T-helper 2 cell treated with Interferon-gamma antibody and Interleukin-4, amounts not matched to agents 5 μg/mL and 100 μg/mL, for 36 hours (primary cell): ENCODE measurements at places on chromosomes 16 and 17.

DNA sequence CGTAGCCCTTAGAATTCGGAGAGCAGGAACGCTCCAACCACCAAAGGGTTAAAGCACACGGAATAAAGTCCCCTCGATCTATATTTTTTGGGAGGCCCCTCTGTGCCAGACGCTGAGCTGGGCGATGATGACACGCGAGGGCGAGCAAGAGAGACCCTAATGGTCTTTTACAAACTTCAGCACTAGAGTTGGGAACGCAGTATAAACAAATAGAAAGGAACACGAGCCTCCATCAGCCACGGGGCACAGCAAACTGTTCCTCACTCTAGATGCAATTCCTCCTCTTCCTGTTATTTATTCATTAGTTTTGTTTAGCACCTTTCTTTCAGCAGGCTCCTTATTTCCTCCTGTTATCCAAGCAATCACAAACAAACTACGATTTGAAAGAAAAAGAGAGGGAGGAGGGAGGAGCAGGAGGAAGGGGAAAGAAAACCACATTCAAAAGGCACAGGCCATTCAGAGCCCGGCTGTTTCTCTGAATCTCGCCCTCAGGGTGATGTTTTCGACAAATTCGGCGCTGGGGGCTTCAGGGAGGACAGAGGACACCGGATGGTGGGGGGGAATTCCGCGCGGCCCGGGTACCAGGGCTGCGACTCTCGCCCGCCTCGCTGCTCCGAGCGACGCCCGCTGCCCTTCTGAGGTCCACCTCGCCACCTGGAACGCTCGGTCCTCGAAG lies 1.6 kb downstream of the TOX3 start:
- H3K27me3 ChIP-seq, result peaks cover 39% of the 10 kb centered on the region
- no peak for DNase-seq
- H3K27ac ChIP-seq, result no peak overlapping the region
- H3K4me3 ChIP-seq, result no peak overlapping the region
- H3K36me3 ChIP-seq, result no peaks in the 10 kb centered on the region
- H3K4me1 ChIP-seq, result no peaks in the 10 kb centered on the region

- H3K4me1 ChIP-seq, result no peaks in the 10 kb centered on the region
- no peak for DNase-seq
- H3K27ac ChIP-seq, result no peak overlapping the region
Measured at GRCh38 chr17:1162116-1162855, 17.5 kb downstream of the ABR start.

GRCh38 chr17:80265205-80266068 lies 4.8 kb downstream of the RNF213 start:
- peak overlapping the region; percentile 100 for H3K4me3 ChIP-seq
- H3K27ac ChIP-seq, result peak overlapping the region; percentile 88
- peaks cover 31% of the 10 kb centered on the region for H3K4me1 ChIP-seq
- H3K27me3 ChIP-seq, result no peaks in the 10 kb centered on the region

- no peak overlapping the region for H3K27ac ChIP-seq
- no peak overlapping the region for H3K4me3 ChIP-seq
- DNase-seq, result no peak
- H3K27me3 ChIP-seq, result no peaks in the 10 kb centered on the region
- H3K36me3 ChIP-seq, result peaks cover 40% of the 10 kb centered on the region
Measured at GRCh38 chr17:80924807-80925610, 66.6 kb upstream of the CHMP6 start.

DNA sequence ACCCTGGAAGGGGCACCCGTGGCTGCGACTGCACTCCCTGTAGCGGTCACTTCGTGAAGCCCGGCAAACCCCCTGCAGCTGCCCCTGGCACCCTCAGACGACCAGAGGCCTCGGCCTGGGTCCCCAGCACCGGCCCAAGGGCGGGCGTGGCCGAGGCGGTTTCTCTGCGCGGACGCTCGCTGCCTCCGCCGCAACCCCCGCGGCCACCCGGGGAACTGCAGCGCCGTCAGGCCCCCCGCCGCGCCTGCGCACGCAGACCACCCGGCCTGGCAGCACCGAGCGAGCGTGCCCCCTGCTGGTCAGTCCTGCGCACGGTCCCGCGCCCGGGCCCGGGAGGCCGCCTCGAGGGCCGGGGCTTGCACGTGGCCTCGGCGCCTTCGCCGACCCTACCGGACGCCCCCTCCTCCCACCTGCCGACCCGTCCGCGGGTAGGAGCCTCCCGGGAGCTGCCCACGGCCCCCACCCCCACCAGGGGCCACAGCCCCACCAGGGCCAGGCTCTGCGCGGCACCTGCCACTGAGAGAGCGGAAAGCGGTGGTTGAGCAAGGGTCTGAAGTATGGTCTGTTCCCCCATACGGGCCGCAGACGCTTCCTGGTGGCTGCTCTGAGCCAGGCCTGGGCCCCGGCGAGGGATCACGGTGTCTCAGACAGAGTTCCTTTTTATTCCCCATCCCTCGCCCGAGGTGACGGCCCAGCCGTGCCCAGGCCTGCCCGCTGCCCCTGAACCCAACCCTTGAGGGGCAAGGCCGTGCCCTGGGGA lies 11.5 kb upstream of the HS3ST6 start:
- H3K27me3 ChIP-seq, result peaks cover 5% of the 10 kb centered on the region
- H3K27ac ChIP-seq, result no peak overlapping the region
- no peak overlapping the region for H3K4me3 ChIP-seq
- peaks cover 2% of the 10 kb centered on the region for H3K4me1 ChIP-seq
- H3K36me3 ChIP-seq, result no peaks in the 10 kb centered on the region

DNA sequence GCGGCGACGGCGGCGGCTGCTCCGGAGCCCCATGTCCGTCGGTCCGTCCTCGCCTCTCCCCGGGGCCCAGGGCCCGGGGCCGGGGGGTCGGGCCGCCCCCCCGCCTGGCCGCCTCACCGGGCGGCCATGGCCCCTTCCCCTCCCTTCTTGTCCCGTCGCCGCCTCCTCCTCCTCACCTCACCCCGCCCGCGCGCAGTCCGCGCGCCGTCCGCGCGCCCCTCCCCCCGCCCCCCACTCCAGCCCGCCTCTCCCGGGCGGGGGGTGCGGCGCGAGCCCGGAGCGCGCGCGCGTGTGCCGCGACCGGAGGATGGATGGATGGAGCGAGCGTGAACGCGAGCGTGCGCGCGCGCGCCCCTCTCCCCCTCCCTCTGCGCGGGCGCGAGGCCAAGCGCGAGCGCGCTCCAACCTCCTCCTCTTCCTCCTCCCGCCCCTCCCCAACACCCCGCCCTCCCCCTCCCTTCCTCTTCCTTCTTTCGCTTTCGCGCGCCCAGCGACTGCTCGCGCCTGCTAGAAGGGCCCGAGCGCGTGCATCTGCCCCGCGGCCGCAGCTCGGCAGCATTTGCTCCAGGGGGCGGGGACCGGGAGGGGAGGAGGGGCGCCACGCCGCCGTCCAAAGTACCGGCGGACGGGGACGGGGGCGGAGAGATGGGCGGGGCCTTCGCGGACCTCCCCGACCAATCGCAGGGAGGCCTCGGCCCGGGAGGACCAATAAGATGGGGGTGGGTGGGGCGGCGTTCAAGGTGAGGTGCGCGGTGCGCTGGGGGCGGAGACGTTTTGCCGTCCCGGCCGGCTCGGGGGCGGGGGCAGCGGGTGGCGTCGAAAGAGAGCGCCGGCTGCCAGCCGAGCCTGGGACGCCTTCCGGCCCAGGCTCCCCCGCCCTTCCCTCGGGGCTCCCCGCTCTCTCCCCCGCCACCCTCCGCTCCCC lies at the start of gene ATXN7L3:
Gene ATXN7L3 (minus strand): TSS at position 332 of the 925 bp plus-strand sequence. CDS start 1,814 bp downstream, outside the sequence.
- peaks cover 32% of the 10 kb centered on the region for H3K36me3 ChIP-seq
- no peaks in the 10 kb centered on the region for H3K27me3 ChIP-seq
- peak within 1 kb of the TSS; percentile 95 for H3K27ac ChIP-seq
- peak within 1 kb of the TSS; percentile 94 for H3K4me3 ChIP-seq
- peaks cover 37% of the 10 kb centered on the region for H3K4me1 ChIP-seq

- H3K27me3 ChIP-seq, result peaks cover 86% of the 10 kb centered on the region
- no peak overlapping the region for H3K27ac ChIP-seq
- no peak for DNase-seq
- H3K4me3 ChIP-seq, result no peak overlapping the region
- H3K4me1 ChIP-seq, result no peaks in the 10 kb centered on the region
- no peaks in the 10 kb centered on the region for H3K36me3 ChIP-seq
Measured at GRCh38 chr17:38571833-38572668, 33.7 kb downstream of the SRCIN1 start.

GRCh38 chr17:47305302-47305923 lies 18.3 kb upstream of the EFCAB13 start:
- H3K36me3 ChIP-seq, result no peaks in the 10 kb centered on the region
- DNase-seq, result no peak
- H3K27me3 ChIP-seq, result no peaks in the 10 kb centered on the region
- no peak overlapping the region for H3K4me3 ChIP-seq
- H3K27ac ChIP-seq, result peak overlapping the region; percentile 19

DNA sequence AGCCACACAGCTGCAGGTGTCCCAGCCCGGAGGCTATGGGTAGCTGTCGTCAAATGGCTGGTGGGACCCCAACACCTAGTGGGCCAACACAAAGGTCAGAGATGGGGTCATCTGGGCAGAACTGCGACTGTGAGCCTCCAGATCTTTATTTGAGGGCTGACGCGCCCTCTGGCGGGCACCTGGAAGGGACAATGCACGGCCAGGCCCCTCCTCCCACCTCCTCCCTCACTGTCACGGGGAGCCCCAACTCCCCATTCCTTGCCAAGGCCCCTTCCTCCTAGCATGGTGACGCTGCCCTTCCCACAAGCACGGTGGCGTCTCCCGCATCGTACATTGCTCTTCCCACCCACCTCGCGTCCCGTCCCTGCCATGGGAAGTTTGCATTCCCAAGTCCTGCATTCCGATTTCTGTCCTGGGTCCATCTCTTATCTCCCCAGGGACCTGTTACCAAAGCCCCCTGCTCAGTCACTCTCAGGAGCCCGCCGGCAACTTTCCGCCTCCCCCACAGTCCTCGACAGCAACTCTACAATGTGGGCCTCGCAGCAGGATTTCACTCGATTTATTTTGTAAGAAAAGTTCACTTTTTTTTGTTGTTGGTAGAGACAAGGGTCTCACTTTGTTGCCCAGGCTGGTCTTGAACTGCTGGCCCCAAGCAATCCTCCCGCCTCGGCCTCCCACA lies 1.0 kb downstream of the TLE7 start:
- H3K4me3 ChIP-seq, result no peak overlapping the region
- no peak overlapping the region for H3K27ac ChIP-seq
- H3K36me3 ChIP-seq, result no peaks in the 10 kb centered on the region
- DNase-seq, result no peak

- H3K4me1 ChIP-seq, result peaks cover 13% of the 10 kb centered on the region
- peak within 1 kb of the TSS; percentile 79 for H3K27ac ChIP-seq
- H3K36me3 ChIP-seq, result peaks cover 15% of the 10 kb centered on the region
Measured at GRCh38 chr17:82031303-82031884, at the start of gene RAC3. Gene RAC3, plus strand, starts transcription at chr17:82031678. Its CDS starts 84 bp downstream, at chr17:82031762.

GRCh38 chr17:8859804-8860430 lies 7.6 kb downstream of the PIK3R6 start:
- peak overlapping the region; percentile 18 for H3K4me3 ChIP-seq
- no peaks in the 10 kb centered on the region for H3K27me3 ChIP-seq
- peaks cover 56% of the 10 kb centered on the region for H3K4me1 ChIP-seq
- peaks cover 48% of the 10 kb centered on the region for H3K36me3 ChIP-seq
- H3K27ac ChIP-seq, result peak overlapping the region; percentile 76

DNA sequence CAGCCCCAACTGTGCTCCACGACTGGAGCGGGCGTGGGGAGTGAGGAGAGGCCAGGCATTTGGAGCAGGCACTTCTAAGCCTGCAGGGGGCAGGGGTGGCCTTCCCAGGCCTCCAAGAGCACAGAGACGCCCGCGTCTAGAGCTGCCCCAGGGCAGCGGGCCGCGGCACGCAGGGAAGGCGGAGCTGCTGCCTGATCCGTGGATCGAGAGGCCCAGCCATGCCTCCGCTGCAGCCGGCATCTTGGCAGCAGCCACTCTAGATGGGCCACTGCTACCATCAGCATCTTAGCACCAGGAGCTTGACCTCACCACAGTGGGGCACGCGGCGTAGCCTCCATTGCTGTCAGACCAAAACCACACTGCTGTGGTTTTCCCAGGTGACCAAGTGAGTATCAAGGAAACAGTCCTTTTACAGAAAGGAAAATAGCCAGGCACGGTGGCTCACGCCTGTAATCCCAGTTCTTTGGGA lies 20.4 kb upstream of the WDR45B start:
- no peaks in the 10 kb centered on the region for H3K27me3 ChIP-seq
- peak overlapping the region; percentile 53 for H3K4me3 ChIP-seq
- no peaks in the 10 kb centered on the region for H3K36me3 ChIP-seq
- peak; percentile 33 for DNase-seq
- no peak overlapping the region for H3K27ac ChIP-seq
- peaks cover 6% of the 10 kb centered on the region for H3K4me1 ChIP-seq

DNA sequence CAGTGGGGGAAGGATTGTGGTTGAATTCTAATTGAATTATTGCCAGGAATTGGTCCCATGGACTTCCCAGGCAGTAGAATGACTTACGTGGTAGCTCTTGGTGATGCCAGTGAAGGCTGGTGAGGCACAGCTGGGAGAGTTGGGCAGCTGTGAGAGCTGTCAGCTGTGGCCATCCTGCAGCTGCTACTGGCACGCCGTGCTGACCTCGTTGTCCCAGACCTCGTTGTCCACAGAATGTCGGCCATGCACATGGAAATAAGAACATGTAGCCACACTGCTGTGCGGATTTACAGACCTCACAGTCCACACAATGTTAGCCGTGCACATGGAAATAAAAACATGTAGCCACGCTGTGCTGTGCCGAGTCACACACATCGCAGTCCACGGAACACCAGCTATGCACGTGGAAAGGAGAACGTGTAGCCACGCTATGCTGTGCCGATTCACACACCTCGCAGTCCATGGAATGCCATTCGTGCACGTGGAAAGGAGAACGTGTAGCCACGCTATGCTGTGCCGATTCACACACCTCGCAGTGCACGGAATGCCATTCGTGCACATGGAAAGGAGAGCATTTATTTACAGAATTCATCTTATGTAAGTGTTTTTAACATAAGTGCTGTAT lies 59.2 kb downstream of the BANP start:
- no peak overlapping the region for H3K27ac ChIP-seq
- H3K4me1 ChIP-seq, result no peaks in the 10 kb centered on the region
- H3K4me3 ChIP-seq, result no peak overlapping the region
- H3K27me3 ChIP-seq, result no peaks in the 10 kb centered on the region
- peaks cover 17% of the 10 kb centered on the region for H3K36me3 ChIP-seq

- peaks cover 3% of the 10 kb centered on the region for H3K27me3 ChIP-seq
- H3K27ac ChIP-seq, result no peak overlapping the region
- peaks cover 4% of the 10 kb centered on the region for H3K4me1 ChIP-seq
- DNase-seq, result no peak
- no peaks in the 10 kb centered on the region for H3K36me3 ChIP-seq
- no peak overlapping the region for H3K4me3 ChIP-seq
Measured at GRCh38 chr17:30589431-30589830, 112.2 kb downstream of the GOSR1 start.

DNA sequence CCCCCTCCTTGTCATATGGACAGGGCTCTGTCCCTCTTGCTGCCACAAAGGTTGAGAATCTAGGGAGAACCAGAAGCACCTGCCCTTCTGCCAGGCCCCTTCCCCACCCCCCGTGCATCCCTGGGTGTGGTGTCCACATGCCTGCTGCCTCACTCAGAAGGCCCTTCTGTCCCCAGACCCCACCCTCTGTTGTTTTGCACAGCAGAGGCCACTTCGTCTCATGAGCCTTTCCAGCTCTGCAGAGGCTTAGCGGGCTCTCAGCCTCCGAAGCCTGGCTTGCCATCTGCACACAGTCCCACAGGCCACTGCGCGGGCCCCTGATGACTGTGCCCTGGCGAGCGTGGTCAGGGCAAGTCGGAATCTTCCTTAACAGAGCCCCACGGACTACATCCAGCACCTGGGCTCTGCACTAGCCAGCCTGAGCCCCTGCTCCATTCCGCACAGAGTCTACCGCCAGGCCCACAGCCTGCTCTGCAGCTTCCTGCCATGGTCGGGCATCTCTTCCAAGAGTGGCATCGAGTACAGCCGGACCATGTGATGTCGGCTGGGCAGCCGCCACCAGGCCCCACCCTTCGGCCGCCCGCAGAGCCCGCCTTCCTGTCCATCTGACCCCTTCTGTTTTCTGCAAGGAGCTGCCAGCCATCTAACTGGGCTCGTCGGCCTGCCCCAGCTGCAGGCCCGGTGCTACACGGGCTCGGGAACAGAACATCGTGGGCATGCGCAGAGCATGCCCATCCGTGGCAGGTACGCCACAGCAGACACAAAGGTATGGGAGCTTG lies 10.8 kb downstream of the C16orf90 start:
- H3K27ac ChIP-seq, result no peak overlapping the region
- no peaks in the 10 kb centered on the region for H3K27me3 ChIP-seq
- H3K36me3 ChIP-seq, result peaks cover 20% of the 10 kb centered on the region
- H3K4me3 ChIP-seq, result no peak overlapping the region
